ENCODE measurements at places on chromosomes 2 and 18.
A peak's percentile ranks its signal among the peaks of the same experiment; 100 is the strongest.

- ATAC-seq, result no peak
Observed at GRCh38 chr2:54897420-54898310, 152.6 kb downstream of the RTN4 start.

- no peak for ATAC-seq
Observed at GRCh38 chr18:32040936-32041335, 22.3 kb downstream of the RNF125 start.

- no peak for ATAC-seq
Observed at GRCh38 chr2:46813020-46813415, 102.6 kb downstream of the MCFD2 start.

- peak; percentile 80 for ATAC-seq
Observed at GRCh38 chr2:226791056-226791486, 8.5 kb downstream of the IRS1 start.

- no peak for ATAC-seq
Observed at GRCh38 chr18:6431659-6432318, 17.1 kb upstream of the L3MBTL4 start.

DNA sequence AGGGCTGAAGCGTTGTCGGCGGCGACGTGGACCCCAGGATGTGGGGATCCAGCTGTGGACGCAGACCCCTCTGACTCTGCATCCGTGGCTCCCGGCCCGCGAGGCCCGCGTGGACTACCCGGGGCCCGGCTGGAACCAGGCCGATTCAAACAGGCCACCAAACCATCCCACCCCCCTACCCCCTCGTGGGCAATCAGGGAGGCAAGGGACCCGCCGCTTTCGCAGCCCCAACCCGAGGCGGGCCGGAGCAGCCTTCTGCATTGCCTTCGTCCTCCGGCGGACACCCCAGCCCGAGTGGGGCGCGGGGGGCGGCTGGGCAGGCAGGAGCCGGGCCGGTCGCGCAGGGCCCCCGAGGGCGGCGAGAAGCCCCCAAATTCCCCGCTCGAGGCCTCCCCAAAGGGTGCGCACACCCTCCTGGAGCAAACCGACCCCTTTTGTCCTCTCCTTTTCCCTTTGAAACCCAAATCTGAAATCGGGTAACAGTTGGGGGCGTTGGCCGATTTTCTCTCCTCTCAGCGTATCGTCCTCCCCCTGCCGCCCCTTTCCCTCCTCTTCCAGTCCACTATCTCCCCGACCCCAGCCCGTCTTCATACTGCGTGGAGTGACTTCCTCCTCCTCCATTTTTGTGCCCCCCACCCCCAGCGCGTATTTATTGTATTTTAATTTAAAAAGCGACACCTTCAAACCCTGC, 7.4 kb downstream of the SP9 start:
- ATAC-seq, result peak; percentile 25

DNA sequence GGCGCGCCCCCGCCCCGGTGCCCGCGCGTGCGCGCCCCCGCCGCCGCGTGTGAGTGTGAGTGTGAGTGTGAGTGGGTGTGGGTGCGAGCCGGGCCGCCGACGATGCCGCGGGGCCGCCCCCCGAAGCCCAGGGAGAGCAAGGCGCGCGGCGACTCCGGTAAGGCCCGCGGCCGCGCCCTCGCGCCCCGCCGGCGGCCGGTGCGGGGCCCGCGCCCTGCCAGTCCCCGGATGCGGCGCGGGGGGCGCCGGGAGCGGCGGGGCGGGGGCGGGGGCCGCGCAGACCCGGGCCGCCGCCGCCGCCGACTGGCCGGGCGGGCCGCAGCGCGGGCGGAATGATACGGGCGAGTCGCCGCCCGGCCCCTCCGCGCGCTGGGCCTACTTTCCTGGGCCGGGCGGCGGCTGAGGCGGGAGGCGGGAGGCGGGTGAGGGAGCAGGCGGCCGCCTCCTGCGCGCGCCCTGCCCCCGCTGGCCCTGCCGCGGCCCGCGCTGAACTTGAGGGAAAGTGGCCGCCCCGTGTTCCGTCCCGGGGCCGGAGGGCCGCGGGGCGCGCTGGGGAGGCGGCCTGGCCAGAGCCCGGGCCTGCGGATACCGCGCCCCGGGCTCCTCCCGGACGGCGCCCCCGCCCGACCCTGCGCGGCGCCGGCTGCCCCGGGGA, at the start of gene ZNF236:
ZNF236 (plus strand) TSS at position 52 of the 655 bp plus-strand sequence; CDS start at position 103, 51 bp downstream.
- peak; percentile 88 for ATAC-seq

- no peak for ATAC-seq
Observed at GRCh38 chr18:68489013-68489792, 225.7 kb downstream of the TMX3 start.

- ATAC-seq, result no peak
Observed at GRCh38 chr2:232295971-232296370, 82.6 kb upstream of the ALPP start.

DNA sequence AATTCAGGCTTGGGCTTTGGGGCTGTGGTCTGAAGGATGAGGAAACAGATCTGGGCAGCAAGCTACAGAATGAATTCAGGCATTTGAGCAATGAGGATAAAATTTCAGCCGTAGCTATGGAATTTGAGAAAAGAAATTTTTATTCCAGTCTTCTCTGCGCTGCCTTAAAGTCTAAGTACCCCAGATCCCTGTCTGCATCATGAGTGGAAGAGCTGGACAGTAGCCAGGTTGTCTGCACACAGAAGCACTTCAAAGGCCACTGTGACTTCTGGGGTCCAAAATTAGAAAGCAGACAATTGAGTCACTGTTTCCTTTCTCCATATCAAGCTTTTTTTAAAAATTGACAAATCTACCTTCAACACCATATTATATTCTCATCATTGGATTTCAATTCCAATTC, 787.6 kb upstream of the GCFC2 start:
- ATAC-seq, result no peak

DNA sequence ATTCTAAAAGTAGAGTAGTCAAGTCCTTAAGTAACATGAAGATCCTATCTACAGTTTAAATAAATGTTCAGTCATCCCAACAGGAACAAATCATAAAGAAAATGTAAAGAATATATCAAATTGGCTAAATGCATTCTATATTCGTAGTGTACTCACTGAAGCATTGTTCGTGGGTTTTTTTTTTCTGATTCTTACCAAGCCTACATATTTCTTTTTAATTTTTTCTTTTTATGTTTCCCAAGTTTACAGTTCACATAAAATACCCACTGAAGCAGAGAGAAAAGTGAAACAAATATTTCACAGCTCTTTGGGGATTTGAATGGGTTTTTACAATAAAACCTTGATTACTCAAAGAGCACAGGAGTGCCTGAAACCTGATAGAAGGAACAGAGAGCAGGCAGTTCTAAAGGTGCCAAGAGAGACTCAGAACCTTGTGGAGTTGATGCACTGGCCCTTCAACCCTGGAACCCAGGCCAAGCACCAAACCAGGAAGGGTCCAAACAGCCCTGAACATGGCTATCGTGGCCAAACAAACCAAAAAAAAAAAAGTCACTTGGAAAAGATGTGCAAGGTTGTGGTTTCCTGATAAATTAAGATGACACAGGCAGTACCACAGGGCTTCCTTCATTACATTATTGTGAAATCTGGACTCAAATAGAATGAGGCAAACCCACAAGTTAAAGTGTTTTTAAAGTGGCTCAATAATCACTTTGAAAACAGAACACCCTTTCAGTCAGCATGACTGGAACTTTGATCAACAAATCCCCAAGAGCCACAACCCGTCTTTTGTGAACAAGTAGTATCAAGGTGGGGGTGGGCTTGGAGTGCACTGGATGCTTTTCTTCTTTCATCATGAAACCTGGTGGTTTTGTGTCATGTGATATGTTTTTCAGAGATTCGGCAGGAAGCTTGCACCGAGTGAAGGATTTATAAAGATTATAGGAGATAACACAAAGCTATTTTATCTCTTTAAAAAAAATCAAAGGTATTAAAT, 245.0 kb upstream of the FN1 start:
- peak; percentile 79 for ATAC-seq

- no peak for ATAC-seq
Observed at GRCh38 chr18:8416212-8417019, 192.8 kb upstream of the RAB12 start.

DNA sequence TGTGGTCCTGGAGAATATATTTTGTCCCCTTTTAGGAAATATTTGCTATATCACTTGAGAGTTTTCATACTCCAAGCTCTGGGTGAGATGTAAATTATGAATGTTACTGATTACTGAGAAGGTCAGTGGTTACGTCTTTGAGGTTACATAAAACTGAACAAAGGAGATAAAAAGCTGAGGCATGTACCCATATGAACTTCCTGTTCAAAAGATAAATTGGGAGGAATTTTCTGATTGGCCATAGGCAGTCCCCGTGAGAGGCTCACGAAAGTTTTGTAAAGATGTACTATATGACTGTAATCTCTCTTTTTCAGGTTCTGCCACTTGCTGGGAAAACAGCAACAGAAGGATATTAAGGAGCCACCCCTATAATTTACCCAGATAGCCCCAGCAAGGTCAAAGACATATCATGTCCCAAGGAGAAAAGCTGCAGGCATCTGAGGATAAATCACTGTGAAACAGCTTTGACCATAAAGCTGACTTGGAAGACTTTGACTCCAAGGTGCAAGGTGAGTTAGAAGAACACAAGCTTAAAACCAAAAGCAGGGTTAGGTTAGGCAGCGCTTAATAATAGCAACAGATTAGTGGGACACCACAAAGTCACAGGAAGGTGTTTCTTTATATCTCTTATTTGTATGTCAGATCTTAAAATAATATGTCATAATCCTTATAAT, 90.4 kb downstream of the OSBPL6 start:
- no peak for ATAC-seq

DNA sequence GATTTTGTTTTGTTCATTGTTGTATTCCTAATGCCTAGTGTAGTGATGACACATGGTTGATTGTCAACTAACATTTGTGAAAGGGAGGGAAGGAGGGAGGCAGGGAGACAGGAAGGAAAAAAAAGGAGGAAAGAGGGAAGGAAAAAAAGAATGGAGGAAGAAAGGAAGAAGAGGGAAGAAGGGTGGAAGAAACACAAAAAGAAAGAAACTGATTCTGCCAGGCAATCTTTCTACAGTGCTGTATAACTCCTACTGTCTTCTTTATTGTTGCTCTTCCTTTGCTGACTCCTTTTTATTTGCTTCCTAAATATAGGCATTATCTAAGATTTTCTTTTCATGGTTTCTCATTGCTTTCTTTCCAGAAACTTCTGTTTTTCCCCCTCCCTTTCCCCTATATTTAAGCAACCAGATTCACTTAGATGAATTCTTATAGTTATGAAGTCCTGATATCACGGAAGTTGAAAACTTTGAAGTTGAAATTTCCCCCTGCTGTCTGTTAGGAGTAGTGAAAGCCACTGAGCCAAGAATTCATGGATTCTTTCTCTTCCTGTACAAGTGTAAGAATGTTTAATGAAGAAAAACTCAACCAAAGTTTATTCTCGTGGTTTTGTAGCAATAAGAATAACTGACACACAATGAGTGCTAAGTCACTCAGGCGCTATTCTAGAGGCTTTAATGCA, 305.1 kb upstream of the FSHR start:
- no peak for ATAC-seq

DNA sequence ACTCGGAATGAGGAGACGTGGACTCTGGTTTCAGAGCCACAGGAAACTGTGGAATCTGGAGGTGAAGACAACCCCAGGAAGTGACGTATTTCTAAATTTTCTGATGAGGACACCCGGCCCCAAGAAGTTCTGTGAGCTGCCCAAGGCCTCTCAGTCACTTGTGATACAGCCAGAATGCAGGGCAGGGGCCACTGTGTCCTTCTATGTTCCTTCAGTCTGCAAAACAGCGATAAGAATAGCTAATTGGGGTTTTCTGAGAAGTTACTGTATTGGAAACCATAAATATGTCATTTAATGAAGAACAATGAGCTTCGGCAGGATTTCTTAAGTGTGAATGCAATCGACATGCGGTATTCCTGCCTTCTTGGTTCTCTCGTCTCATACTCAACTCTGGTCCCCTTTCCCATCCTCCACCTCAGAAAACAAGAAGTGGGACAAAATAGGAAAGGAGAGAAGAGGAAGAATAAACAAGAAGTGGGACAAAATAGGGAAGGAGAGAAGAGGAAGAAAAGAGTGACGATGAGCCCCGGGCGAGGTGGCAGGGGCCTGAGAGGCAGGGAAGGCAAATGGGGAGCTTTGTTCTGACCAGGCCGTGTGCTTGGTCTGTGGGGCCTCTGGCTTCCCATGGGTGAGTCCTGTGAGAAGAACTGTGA, 282.0 kb upstream of the REV1 start:
- ATAC-seq, result peak; percentile 53

DNA sequence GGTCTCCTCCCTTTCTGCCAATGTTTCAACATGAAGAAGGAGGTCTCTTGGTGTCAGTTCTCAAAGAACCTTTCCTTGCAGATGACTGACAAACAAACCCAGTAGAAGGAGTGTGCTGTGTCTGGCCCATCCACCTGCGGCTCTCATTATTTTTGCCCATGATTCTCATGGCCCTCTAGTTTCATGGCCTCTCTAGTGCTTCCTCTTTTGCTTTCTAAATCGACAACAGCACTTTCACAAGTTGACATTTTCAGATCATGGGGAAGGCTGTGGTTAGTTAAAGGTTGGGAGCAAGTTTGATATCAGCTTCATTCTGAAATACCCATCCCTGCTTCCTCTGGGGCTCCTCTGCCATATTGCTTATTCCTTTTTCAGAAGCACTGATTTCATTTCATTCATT, 805.2 kb downstream of the SLC4A3 start:
- no peak for ATAC-seq

DNA sequence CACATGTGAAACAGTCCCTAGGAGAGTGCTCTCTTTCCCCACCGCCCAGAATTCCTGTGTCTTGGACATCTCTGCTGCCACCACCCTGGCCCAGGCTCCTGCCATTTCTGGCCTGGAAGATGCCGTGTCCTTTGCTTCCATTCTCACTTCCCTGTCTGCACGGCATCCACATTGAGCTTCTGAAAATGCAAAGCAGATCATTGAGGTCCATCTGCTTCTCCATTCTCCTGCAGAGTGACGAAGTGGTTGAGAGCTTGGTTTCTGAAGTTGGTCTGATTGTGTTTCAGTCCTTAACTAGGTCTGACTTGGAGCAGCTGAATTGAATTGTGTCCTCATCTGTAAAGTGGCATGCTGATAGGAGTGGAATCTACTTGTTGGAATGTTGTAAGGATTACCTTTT, 98.7 kb upstream of the MGAT5 start:
- ATAC-seq, result no peak

DNA sequence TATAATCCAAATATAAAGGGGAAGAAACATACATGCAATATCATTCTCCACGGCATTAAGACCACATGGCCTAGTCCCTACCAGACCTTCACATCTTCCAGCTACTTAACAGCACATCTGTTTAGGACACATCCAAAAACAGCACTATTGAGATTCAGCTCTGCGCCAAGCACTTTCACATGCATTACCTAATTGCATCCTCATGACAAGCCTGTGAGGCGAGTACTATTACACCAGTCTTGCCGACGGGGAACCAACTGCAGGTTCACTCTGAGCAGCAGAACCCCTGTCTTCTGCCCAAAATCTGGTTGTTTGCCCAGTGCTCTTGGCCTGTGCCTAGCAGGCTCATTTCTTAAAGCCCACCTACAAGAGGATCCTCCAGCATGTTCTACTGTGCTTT, 66.7 kb downstream of the AAK1 start:
- ATAC-seq, result no peak

GRCh38 chr2:172667581-172668325, 67.9 kb upstream of the RAPGEF4 start:
- ATAC-seq, result no peak

GRCh38 chr2:234502285-234502918, 5.5 kb upstream of the ARL4C start:
- ATAC-seq, result no peak

- ATAC-seq, result no peak
Observed at GRCh38 chr2:42250925-42251324, 81.8 kb downstream of the EML4 start.
